Activated gamma-delta T cell treated with Interleukin-2 at 50 U/mL for 16 hours (primary cell): ENCODE measurements at places on chromosomes 3 and 15.

DNA sequence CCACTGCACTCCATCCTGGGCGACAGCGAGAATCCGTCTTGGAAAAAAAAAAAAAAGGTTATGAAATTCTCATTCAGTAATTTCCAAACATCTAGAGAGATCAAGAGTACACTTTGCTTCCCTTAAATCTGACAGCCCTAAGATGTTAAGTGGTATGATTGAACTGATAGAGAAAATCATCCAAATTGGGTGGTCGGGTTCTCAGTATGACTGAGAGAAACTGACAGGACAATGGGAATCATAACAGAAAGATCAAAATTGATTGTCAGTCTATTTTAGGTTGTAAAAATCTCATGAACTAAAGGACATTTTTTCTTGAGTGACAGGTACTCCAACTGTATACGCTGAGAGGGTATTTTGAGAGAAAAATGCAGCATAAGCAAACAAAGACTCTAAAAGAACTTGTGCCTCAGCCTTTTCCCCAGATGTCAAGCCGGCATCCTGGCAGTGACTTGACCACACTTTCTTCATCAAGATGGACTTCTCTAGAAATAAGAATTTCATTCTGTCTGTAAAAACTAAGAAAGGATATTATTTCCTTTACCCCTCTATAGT, 65.8 kb downstream of the MYO5A start:
- no peak for DNase-seq

DNA sequence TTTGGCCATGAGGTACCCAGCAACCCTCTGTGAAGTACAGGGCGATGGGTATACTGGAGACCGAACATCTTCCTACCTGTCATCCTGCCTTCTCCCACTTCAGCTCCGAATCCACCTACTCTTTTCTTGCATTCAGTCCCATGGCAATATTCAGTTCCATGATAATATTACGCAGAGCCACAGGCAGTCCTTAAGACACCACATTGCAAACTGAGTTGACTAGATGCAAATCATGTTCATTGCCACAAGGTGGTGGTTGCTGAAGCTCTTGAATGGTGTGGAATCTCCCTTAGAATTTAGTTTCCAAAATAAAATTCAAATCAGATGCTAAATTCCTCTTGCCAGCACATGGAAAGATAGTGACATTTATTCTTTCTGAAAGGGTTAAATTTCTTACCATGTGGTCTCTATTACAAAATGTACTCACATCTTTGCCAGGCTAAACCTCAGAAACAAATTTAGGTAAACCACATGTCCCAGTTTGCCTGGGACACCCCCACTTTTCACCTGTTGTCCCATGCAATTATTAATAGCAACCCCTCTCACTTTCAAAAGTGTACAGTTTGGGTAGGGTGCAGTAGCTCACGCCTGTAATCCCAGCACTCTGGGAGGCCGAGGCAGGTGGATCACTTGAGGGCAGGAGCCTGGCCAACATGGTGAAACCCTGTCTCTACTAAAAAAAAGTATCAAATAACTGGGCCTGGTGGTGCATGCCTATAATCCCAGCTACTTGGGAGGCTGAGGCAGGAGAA, 1.7 kb upstream of the NME9 start:
- DNase-seq: no peak

DNA sequence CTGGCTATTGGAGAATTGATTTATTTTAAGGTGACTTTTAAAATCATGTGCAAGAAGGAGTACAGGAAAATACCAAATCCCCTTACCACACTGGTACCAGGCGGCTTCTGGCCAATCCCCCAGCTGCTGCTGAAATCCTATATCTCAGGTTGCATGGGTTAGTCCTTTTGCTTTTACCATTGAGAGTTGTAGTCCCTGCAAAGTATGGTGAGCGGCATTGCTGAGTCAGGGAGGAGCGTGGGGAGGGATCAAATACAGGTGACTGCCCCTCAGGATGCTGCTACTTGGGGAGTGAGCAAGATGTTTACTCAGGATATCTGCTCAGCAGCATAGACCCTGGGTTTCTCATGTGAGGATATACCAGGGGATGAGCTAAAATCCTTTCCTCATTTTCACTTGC, 131.9 kb upstream of the STAC start:
- no peak for DNase-seq

DNA sequence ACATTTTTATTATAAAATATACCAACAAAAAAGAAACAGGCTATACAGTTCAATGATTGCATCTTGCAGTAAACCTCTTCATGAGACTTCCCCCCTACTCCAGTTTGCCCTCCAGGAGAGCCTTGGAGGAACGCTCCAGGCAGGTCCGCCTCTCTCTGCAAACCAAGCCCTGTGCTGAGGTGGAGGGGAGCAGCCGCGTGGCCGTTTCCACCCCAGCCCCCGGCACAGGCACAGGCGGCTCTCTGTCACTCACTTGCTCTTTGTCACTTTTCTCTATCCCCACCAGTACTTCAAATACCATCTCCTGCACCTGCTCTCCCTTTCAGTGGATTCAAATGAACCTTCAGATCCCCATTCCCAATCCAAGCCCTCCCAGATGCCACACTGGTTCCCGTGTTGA, 479.9 kb downstream of the OCA2 start:
- DNase-seq: no peak

DNA sequence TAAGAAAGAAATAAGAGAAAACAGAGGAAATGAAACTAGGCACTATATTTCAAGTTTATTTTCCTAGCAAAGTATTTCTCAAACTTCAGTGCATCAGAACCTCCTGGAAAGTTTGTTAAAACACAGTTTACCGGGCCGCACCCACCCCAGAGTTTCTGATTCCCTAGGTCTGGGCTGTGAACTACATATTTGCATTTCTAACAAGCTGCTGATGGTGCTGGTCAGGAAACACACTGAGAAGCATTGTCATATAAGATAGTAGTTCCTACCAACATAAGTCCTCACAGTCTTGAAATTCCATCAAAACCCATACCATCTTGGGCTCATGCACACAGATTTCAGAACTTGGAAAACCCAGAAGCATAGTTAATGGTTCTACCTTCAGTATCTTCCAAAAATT, 8.3 kb downstream of the SLC9A9 start:
- no peak for DNase-seq

DNA sequence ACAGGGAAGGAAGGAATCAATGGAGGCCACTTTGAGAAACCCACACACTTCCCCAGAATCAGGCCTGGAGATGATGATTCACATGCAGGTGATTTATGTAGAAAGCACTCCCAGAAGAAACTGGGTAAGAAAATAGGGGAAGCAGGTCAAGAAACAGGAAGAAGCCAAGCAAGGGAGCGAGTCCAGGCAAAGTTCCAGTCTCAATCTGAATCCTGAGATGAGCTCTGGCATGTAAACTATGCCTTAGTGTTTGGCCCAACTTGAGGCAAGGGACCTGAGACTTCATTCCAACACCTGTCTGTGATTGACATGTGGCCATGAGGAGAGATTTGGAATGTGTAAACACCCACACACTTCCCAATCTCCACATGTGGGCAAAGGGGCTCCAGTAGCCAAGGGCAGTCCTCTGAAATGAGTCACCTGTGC, 61.6 kb upstream of the CTNNB1 start:
- DNase-seq: no peak

DNA sequence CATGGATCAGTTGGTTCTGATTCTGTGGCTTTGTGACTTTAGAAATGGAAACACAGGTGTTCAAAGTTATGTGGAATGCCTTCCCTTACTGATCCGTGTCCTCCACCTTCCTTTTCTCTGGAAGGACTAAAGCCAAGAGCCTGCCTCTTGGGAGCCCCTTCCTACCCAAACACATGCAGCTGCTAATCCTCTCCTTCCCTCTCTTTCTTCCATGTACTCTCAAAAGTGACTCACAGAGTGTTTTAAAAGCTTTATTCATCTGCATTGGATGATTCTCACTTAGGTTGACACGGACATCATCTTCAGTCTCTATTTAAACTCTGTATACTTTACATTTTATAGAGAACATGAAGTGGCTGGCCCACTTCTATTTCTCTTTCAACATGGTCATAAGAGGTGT, 856.5 kb upstream of the ARPP21 start:
- DNase-seq: no peak

- DNase-seq: no peak
Observed at GRCh38 chr3:102024270-102024904, 175.1 kb downstream of the NFKBIZ start.

GRCh38 chr3:149296972-149297371, 36.5 kb downstream of the TM4SF18 start:
- DNase-seq: no peak

DNA sequence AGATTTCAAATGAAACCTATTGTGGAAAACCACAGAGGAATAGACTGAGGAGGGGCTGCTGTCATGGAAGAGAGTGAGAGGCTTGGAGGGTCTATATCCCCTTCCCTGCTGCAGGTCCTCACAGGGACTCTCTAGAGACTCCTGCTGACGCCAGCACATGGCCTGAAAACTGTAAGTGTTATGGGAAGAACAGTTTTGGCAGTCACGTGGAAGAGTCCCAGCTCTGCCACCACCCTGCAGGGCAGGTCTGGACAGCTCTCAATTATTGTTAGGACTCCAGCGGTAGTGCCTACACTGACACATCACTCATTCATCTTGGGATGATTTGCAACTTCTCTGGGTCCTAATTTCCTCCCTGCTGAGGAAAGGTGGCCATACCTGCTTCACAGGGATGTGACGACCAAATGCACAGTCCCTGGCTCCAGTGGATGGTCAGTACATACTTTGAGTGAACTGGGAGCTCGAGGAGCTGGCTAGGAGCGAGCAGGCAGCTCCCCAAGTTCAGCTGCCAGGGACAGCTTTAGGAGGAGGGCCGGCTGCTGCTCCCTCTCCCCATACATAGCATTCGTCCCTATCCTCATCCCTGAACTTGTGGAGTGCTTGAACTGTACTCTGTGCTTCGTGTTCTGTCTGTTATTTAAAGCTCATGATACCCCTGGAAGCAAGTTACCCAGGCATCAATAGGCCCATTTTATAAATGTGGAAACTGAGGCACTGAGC, 49.2 kb downstream of the CTXND1 start:
- DNase-seq: no peak

DNA sequence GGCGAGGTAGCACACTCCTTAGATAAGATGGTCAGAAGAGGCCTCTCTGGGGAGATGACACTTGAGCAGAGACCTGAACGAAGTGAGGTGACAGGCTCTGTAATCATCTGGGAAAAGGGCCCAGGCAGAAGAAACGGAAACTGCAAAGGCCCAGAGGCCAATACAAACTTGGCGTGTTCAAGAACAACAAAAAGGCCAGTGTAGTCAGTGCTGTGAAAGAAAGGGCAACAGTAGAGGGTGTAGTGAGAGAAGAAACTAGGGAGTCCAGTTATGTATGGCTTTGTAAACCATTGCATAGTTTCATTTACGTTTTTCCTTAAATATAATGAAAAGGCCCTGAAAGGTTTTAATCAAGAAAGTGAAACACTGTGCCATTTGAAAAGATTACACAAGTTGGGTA, 31.8 kb downstream of the PLD1 start:
- DNase-seq: no peak

GRCh38 chr3:66411961-66412887, 88.6 kb downstream of the LRIG1 start:
- DNase-seq: no peak

GRCh38 chr3:127881586-127881985, 33.4 kb upstream of the KBTBD12 start:
- no peak for DNase-seq
